ENCODE measurements at places on chromosomes 6 and 20. TPM values are rescaled to one million over a fixed set of nuclear protein-coding genes. Genes with fewer than 3 reads are reported as not detected.

Gene NR2E1
- total RNA-seq = not detected

Gene EEF1E1
- 35.8 TPM for total RNA-seq

Gene PBOV1
- not detected for total RNA-seq

Gene CLPSL2
- not detected for total RNA-seq

Gene PKHD1
- 1.3 TPM for total RNA-seq

Gene CALHM4
- not detected for total RNA-seq

Gene TAGAP
- not detected for total RNA-seq

Gene ENTPD6
- 85.1 TPM for total RNA-seq

Gene BMP6
- total RNA-seq = 3.4 TPM

Gene KIF6
- total RNA-seq = 2.9 TPM

Gene SIRPG
- total RNA-seq = not detected

Gene TRIM31
- total RNA-seq = not detected

Gene GJA10
- not detected for total RNA-seq

Gene EYS
- total RNA-seq = 0.46 TPM

Gene PACSIN1
- total RNA-seq = 0.89 TPM

Gene RTF2
- 62.6 TPM for total RNA-seq

Gene MUC21
- total RNA-seq = not detected

DNA sequence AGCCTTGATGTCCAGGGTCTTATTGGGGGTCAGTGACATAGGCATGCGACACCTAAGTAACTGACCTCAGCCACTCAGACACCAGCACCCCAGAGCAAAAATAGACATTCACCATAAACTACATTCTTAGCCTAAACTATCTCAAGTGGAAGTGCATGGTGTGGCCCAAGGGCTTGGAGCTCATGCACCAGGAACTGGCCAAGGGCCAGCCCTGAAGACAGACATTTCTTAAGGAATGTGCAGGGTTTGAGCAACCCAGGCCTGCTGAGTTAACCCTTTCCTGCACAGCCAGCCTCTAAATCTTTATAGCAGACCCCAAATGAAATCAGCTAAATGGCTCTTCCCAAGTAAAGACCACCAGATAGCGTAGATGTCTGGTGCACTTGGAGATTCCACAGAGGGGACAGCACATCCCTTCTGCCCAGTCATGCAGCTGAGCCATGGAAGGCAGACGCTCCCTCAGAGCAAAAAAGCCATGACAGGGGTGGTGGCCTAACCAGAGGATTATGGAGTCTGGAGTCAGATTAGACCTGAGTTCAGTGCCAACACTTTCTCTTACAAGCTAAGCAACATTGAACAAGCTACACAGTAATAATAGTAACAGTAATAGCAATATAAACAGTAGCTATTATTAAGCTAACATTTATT, 222.6 kb downstream of the ZMYND8 start:
- DNase-seq = no peak

GRCh38 chr20:50254466-50255079, 63.9 kb downstream of the CEBPB start:
- DNase-seq = no peak

GRCh38 chr6:38100380-38100779, 280.9 kb downstream of the ZFAND3 start:
- DNase-seq = no peak

DNA sequence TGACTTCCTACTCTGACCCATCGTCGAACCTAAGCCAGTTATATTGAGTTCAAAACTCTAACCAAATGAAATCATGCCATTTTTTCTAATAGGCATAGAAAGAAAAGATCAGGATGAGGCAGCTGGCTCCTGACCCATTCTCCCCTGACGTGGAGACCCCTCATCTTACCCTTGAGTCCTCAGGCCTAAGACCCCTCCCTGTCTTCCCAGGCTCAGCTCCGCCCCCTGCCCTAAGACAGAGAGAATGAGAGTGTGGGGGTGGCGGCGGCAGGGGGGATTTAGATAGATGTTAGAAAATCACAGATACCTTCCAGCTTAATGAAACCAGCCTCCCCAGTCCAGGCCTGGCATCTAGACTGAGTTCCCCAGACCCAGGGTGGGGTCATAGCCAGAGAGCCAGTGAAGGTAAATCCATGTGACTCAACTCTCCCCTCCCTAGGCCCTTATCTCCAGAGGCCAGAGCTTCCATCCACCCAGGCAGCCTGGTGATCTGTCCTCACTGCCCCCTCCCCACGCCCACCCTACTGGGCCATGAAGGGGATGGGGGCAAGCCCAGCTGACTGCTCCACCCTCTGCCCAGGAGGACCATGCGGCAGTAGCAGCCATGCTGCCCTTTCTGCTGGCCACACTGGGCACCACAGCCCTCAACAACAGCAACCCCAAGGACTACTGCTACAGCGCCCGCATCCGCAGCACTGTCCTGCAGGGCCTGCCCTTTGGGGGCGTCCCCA, 6.8 kb downstream of the TMEM63B start:
- DNase-seq = no peak

GRCh38 chr6:147942363-147942762, 400.3 kb upstream of the SASH1 start:
- no peak for DNase-seq

DNA sequence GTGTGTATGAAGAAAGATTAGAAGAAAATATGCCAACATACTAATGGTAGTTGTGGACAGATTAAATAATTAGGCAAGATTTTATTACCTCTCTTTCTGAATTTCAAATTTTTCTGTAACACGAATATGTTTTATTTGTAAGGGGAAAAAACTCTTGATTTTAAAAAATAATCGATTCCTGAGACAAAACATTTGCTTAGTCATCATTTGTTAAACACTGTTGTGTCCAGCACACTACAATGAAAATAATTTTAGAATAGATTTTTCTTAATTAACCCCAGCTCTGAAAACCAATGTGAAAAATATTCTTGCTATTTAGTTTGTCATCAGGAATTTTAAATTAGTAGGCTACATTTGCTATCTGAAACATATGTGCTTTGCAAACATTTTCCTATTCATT, 253.0 kb downstream of the TRDN start:
- DNase-seq = no peak

GRCh38 chr6:167550941-167551627, 226.2 kb downstream of the TTLL2 start:
- no peak for DNase-seq

DNA sequence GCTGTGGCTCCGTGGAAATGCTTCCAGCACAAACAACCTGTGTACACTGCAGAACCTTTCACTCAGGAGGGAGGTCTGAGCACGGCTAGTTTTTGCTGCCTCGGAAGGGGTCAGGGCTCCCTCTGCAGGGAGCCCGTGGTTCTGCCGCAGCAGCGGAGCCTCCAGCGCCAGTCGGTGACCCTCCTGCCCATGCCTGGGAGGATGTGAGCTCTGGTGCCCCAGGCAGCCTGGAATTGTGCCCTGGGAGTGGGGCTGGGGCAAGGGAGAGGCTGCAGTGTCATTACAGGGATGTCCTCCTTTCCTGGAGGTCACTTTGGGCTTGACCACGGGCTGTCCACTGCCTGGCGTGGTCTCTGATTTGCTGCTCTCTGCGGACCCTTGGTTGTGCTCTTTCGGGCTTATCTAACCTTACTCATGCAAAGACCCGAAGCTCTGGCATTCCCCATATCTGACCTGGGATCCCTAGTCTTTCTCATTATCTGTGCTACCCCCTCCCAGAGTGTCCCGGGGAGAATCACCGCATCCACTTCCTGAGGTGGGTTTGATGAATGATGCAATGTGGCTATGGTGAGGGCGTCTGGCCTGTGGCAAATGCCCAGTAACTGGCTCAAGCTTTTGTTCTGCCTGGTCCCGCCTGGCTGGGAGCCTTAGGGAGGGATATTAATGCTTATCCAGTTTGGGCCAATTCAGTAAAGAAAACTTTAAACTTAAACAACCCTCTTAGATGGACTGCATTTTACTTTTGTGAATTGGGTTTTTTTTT, 59.6 kb upstream of the TAGAP start:
- peak; percentile 59 for DNase-seq

DNA sequence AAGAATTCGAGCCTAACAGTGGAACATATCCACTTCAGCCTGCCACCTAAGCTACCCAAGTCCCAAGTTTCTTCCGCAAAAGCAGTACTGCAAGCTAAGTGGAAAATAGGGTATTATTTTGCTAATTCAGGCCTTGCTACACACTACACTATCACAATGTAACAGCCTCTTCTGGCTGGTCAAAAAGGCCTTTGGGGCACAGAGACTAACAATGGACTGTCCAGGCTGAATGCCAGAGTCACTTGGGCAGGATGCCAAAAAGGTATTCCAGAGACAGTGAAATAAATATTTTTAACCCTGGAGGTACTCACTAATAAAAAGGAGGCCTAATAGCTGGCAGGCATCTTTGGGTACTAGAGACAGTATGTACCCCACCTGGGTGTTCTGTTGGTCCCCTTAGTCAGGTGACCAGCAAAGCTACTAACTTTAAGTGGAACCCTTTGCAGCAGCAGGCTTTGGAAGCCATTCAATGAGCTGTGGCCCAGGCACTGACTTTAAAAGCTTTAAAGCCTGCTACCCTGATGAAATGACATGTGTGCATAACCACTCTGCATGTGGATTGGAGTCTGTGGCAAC, 692.1 kb downstream of the HTR1B start:
- DNase-seq = no peak

DNA sequence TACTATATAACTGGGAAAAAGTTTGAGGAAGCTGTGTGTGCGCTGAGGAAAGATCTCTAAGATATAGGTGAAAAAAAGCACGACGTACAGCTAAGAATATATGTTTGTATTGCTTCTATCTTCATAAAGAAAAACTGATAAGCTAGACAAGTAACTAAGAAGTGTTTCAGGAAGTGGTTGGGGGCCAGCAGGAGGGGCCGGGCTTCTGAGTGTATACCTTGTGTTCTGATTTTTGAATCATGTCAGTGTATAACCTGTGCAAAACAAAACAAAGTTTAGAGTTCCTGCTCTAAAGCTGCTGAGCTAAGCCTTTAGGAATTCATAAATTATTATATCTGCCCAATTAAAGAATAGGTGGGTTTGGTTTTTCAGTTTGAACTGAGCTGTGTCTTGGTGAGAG, 7.9 kb upstream of the OSER1 start:
- no peak for DNase-seq

DNA sequence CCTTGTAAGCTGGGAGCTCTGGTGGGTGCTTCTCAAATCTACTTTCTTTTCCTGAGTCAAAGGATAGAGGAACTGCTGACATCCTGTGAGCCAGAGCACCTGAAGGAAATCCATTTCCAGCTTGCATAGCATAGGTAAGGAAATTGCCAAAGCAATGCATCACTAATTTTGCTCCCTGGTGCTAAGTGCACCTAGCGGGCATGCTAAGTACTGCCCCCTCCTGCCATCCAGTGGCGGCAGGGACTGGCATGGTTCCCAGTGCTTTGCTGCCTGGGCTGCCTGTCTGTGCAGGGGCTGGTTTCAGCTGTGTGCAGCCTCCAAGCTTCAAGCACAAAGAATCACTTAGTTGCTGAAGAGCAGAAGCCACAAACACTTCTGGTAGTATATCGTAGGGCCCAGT, 63.9 kb downstream of the FARS2 start:
- DNase-seq = no peak

DNA sequence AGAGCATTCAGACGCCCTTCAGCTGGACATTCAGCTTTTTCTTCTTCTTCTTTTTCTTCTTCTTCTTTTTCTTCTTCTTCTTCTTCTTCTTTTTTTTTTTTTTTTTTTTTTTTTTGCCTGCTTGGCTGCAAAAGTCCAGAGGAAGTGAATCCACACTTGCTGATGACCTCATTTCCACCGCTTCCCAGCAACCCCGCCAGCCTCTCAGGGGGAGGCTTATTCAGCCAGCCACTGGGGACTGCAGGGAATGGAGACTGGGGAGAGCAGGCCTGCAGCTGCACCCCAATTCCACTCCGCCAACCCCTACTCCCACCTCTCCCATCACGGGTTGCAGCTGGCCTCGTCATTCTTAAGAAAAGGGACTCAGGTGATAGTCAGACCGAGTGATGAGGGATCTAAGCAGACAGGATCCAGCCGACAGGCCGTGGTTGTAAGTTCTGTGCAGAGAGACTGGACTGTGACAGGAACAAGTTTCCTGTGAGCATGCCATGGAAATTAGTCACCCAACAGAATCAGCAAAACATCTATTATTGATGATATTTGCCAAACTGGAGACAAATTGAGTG, 59.0 kb upstream of the QKI start:
- DNase-seq = no peak

- no peak for DNase-seq
These were observed 5.0 kb downstream of the DST start for GRCh38 chr6:56637640-56638039.

GRCh38 chr6:90288404-90288803, 8.2 kb downstream of the BACH2 start:
- no peak for DNase-seq

GRCh38 chr6:152680879-152681517, 16.7 kb upstream of the MYCT1 start:
- DNase-seq = no peak

DNA sequence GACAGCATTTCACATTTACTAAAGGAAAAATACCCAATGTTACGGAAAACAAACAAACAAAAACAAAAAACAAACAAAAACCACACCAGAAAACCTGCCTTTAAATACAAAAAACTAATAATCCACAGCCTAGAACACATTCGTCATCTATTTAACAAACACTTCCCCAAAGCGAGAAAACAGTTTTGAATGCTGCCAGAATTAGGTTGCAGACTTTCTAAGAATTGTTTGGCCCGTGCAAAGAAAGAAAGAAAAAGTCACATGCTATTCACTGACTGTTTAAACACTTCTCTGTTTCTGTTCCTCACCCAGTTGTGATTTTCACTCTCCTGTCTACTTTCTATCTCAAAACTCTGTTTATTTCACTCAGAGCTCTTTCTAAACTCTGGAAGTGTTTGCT, 52.5 kb downstream of the BCAS1 start:
- no peak for DNase-seq

GRCh38 chr6:131651782-131652181, 14.7 kb downstream of the ENPP3 start:
- DNase-seq = no peak

GRCh38 chr6:159633196-159633595, 59.8 kb downstream of the SOD2 start:
- no peak for DNase-seq

GRCh38 chr6:21270636-21271201, 322.8 kb upstream of the SOX4 start:
- no peak for DNase-seq

- no peak for DNase-seq
These were observed 17.8 kb upstream of the IL22RA2 start for GRCh38 chr6:137191236-137191635.

DNA sequence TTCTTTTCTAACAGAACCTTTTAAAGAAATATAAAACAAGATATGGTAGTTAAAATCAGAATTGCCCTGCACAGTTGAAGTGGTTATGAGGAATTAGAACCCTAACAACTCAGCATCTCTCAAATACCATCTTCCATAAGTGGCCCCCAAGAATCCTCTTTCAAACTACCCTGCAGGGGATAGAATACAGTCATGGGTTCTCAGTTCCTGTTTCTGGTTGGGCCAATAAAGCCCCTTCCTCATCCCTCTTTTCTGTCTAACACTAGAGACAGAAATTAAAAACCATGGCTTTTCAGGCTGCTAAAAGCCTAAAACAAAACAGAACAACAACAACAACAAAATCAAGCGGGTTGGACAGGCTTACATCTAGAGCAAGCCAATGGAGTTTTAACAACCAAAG, 6.7 kb upstream of the LCA5 start:
- no peak for DNase-seq

All from progenitor cell of endocrine pancreas (in vitro differentiated cells).